GM12891 (cell line): ENCODE measurements at places on chromosomes 11 and 22.

- DNase-seq, result no peak
These were observed 11.7 kb upstream of the RASD2 start for GRCh38 chr22:35528927-35529326.

DNA sequence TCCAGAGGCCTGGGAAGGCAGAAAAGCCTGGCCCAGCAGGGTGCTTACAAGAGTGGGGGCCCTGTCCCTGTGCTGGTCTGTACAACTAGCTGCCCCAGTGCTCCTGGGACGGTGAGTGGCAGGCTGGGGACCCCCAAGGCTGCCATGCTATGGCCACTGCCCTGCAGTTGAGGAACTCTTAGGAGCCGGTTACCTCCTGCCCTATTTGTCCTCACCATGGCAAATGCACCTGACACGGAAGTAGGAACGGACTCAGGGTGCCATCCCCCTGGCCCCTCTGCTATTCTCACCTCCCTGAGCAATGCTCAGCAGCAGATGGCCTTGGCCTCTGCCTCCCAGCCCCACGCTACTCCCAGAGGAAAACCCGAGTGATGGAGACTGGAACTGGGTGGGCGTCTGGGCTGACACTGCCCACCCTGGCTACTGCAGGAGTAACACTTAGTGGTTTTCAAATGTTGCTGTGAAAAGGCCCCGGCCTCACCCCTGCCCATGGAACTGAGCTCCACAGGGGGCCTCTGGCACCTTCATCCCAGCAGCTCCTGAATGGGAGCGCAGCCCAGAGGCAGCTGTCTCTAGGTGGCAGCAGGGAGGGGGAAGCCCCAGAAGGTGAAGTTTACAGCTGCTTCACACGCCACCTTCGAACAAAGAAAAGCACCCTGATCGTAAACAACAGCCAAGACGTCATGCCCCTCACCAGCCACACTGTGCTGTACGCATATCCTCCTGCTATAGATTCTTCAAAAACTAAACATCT lies 105.3 kb downstream of the CTTN start:
- no peak for DNase-seq

GRCh38 chr11:15123849-15124248 lies 9.1 kb downstream of the INSC start:
- DNase-seq, result no peak

- no peak for DNase-seq
These were observed 219.1 kb upstream of the ARHGAP42 start for GRCh38 chr11:100467821-100468508.

DNA sequence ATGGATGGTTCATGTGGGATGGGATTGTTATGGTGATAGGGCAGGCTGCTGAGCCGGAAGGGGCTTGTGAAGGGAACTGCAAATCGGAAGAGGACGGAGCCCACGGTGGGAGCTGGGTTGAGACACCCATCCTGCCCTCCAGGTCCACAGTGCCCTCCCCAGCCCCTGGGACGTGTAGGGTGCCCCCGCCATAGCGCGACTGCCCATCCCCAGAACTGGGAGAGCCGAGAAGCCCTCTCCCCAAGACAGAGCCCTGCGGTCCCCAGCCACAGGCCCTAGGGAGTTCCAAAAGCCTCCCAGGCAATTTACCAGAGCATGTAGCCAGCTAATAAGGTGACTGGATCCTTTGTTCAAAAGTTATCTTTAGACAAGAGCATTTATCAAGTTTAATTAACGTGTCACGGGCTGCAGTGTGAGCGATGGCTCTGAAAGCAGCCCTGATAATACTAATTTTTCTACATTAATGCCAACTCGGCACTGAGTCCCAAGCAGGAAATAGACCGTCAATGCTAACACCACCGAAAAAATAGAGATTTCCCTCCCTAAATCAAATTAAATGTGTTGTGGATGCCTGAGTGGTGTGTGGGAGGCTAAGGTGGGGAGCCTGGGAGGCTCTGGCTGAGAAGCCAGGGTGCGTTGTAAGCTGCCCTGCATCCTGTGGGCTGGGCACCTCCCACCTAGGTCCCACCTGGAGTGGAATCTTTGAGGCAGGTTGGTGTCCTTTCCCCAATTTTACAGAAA lies 76.8 kb upstream of the RTL6 start:
- no peak for DNase-seq

GRCh38 chr11:10998674-10999073 lies 140.8 kb upstream of the ZBED5 start:
- no peak for DNase-seq

GRCh38 chr11:30789270-30789669 lies 203.1 kb upstream of the MPPED2 start:
- no peak for DNase-seq

DNA sequence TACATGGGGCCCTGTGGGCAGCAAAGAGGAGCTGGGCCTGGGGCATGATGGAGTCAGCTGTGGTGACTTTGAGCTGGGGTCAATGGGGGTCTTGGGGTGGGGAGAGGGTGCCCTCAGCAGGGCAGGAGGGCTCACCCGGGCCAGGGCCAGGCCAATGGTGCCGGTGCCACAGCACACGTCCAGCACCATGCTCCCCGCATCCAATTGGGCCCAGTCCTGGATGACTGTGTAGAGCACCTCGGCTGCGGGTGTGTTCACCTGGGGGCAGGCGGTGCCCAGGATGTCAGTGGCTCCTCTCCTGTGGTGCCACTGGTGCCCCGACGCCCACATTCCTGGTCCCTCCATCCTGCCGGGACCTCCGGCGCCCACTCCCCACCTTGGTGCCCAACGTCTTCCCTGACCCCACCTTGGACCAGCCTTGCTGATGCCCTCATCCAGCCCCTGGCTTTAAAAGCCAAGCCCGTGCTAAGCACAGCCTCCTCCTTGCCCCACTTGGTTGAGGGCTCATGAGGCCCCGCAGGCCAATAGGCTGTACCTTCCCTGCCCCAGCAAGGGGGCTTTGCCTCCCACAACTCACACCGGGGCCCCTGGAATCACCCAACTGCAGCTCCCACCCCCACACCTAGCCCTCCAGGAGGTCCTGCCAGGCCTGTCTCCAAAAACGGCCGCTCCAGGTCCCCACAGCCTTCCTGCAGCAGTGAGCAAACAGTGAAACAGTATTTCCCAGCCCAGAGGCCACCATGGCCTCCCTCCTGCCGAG lies 2.2 kb upstream of the RANBP1 start:
- DNase-seq, result no peak

- DNase-seq, result no peak
These were observed 27.2 kb upstream of the GLYATL1 start for GRCh38 chr11:58912124-58912523.

DNA sequence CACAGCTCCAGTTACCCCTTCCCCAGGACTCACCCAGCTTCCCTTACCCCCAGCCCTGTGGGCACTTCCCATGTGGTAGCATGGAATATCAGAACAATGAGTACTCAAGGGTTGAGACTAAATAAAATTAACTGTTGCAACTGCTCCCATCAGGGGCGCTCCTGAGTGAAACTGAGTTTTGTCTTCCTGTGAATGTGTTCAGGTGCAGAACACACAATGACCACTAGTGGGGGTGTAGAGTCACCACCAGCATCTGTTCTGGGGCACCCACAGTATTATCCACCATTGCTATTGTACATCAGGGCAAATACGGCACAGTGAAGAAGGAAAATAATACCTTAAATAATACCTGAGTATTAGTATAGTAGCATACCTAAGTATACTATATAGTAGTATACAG lies 689.7 kb downstream of the TBC1D22A start:
- DNase-seq, result no peak

DNA sequence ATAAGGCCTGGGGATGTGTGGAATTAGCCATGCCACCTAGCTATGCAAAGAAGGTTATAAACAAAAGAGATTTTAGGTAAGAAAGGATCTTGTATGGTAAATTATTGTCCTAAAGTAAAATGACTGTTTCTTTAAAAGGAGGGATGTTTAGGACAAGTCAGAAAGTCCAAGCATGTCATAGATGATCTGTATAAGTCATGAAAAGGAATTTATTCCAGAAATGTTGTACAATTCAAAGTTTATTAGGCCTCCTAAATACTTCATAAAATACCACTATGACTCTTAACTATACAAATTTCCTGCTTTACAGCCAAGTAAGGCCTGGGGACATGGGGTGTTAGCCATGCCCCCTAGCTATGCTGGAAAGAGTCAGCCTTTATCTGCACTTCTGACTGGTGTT lies 22.7 kb downstream of the OR5A2 start:
- DNase-seq, result no peak

DNA sequence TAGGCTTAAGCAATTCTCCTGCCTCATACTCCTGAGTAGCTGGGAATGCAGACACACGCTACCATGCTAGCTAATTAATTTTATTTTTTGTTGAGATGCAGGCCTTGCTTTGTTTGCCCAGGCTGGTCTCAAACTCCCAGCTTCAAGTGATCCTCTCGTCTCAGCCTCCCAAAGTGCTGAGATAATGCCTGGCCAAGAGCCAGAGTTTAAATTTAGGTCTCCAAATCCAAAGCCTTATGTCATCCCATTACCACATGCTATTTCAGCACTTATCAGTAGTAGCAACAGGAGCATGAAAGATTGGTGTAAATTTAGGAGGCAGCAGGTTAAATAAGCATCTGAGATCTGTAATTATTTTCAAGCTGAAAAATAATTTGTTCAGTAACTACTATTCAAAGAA lies 326.1 kb upstream of the ANO5 start:
- no peak for DNase-seq

DNA sequence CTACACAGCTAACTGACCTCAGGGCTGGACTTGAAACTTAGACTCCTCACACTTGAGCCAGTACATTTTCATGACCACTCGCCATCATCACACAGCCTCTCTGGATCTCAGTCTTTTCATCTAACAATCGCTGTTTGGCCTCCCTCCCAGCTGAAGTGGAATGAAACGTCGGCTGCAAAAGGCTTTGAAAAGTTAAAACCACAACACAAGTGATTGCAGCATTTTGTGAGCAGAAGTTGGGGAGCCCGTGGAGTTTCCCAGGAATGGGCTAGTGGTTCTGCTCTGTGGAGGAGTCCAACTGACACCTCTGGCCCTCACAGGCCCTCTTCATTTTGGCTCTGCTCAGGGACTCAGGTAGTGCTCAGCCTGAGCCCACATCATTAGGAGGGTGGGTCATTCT lies 35.9 kb upstream of the TRIM29 start:
- DNase-seq, result no peak

DNA sequence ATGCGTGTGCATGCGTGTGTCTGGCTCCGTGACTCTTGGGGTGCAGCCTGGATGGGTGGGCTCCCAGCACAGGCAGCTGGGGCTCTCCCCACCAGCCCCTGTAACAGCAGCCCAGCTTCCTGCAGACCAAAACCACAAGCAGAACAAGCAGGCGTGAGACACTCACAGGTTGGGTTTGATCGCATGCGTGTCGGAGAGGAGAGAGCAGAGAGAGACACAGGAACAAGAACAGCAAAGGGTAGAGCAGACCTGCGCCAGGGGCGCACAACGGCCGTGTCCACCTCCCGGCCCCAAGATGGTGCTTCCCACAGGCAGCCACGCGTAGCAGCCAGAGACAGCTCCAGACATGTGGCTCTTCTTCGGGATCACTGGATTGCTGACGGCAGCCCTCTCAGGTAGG lies at the start of gene CD6:
Gene CD6, plus strand, starts transcription at position 161 of the 400 bp plus-strand sequence. Its CDS starts 186 bp downstream, at position 347.
- no peak for DNase-seq

- DNase-seq, result no peak
These were observed 588 bp downstream of the TSPAN32 start for GRCh38 chr11:2302306-2302895.

- DNase-seq, result no peak
These were observed 61.7 kb downstream of the LARGE2 start for GRCh38 chr11:45984192-45984591.

DNA sequence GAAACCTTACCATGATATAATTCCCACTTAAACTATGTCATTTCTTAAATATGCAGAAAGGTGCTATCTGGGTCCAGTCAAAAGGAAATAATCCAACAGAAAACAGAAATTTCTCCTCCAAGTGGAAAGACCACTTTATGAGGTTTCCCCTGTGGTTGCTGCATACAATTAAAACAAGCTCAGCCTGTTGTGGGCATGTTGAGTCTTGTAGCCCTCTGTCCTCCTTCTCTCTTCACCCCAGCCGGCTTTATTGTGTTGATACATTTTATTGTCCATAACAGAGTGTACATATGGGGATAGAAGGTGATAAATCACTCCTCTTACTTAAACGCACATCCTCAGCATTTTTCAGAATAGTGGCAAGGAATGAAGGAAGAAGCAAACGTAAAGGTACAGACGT lies 126.0 kb upstream of the MTNR1B start:
- DNase-seq, result no peak

DNA sequence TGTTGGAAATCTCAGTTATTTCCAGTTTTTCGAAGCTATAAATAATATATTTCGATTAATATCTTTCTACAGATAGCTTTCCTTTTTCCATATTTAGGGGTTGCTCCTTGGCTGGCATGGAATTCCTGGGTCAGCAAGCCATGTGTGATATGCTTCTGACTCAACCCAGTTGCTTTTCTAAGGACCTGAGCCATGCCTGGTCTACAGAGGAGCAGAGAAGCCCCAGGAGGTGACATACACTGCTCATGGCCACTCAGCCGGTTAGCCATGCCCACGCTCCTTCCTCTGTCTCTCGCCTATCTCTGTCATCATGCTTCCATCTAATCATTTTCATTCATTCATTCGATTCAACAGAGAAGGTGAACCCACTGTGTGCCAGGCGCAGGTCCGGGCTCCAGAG lies 23.2 kb upstream of the PDGFB start:
- DNase-seq, result no peak

GRCh38 chr22:24337894-24338645 lies 67.4 kb downstream of the SPECC1L start:
- no peak for DNase-seq

- DNase-seq, result no peak
These were observed 10.1 kb downstream of the PKNOX2 start for GRCh38 chr11:125174686-125175085.

DNA sequence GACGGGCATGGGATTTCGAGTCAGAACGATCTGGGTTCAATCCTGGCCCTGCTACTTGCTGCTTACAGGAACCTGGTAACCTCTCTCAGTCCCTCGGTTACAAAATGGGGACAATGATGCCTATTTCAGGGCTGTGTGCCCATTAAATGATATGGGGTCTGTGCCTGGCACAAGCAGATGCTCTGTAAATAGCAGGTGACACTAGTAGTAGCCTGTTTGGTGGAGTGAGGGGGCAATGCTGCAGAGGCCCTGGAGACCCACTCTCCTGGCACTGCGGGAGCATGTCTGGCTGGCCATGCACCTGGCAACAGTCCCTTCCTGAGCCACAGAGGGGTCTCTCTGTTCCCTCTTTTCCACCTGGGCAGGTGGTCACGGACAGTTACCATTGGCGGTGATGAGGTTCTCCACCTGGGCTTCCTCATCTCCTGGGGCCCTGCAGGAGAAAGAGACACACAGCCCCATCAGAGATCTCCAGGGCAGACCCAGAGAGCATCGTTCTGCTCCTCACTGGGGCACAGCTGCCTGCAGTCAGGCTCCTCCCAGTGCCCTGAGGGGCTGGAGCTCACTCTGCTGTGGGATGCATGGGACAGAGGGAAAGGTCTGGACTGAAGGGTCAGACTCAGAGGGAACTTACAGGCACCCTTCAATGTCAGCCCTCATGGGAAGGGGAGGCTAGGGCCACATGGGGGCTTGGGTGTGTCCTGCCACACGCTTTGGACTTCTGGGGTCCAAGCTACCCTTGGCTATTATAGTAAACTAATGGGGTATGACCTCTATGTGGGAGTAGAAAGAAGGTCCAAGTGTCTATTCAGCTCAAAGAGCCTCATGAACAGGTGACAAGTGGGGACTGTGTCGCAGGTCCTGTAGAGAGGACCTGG lies 15.6 kb upstream of the FXYD2 start:
- no peak for DNase-seq

- DNase-seq, result no peak
These were observed 119.8 kb upstream of the ANO1 start for GRCh38 chr11:69958308-69958707.

- DNase-seq, result no peak
These were observed 27.5 kb upstream of the CHST1 start for GRCh38 chr11:45692808-45693453.

GRCh38 chr11:12668166-12668565 lies 6.1 kb upstream of the TEAD1 start:
- no peak for DNase-seq
